ENCODE measurements at places on chromosomes 6 and 20.

GRCh38 chr20:59731376-59731775 is 127.0 kb downstream of the PHACTR3 start:
- DNase-seq, result no peak

GRCh38 chr6:88183471-88183870 is 17.3 kb upstream of the CNR1 start:
- DNase-seq, result no peak

- DNase-seq, result no peak
These were observed 36.8 kb upstream of the DDR1 start for GRCh38 chr6:30847421-30847970.

GRCh38 chr6:143337201-143337949 is 113.1 kb downstream of the ADAT2 start:
- peak; percentile 11 for DNase-seq

- no peak for DNase-seq
These were observed 1.5 kb upstream of the RREB1 start for GRCh38 chr6:7106215-7106751.

DNA sequence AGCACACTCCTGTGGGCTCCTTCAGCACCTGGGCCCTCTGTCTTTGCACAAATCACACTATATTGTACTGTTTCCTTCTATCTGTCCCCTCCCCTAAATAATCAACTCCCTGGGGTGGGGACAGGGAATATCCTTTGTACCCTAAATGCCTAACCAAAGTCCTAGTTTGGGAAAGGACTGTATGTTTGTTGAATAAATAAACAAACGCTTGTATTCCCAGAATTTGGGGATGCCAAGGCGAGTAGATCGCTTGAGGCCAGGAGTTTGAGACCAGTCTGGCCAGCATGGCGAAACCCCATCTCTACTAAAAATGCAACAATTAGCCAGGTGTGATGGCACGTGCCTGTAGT is 322.7 kb downstream of the SYNE1 start:
- DNase-seq, result no peak

DNA sequence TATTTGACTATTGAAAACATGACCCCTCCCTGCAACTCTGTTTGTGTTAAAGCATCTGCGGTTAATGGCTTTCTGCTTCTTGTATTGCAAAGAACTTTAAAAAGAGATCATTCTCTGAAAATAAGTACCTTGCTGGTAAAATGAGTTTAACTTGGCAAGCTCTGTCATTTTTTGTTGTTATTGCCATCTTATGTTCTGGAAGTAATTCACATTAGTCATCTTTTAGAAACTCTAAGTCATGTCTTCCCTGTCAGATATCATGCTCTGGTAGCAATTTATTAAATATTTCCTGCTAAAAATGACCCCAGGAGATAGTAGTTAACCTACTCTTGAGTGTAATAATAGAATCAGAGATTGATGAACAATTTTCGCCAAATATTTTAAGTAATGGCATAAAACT is 890.6 kb downstream of the KIF16B start:
- no peak for DNase-seq

- no peak for DNase-seq
These were observed 81.3 kb upstream of the CCDC28A start for GRCh38 chr6:138692058-138692977.

DNA sequence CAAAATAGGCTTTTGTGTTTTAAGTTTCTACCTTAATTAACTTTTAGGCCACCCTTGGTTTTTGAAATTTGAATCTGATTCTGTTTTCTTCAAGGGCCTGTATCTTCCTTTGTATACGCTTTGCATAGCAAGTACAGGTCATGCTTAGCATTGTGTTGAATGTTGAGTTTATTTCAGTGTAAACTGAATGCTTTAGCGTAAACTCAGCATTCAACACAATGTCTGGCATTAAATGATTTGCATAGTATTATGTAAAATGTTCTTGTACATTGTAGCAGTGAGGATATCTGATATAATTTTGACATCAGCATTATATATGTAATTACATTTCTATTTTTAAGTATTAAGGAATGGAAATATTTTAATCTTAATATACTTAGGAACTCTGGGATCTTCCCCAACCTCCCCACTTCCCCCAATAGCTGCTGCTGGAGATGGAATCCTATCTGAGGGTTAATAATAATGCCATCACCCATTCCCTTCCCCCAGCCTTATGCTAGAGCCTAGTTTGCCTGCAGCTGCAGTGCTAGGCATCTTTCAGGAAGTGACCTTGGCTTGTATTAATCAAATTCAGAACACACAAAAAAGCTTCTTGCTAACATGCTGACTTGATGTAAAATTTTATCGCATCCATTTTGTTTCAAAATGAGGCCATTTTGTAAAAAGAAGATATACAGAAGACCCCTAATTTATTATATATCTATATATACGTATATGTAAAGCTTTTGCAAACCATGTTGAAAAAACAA is 73.1 kb downstream of the NCOA3 start:
- DNase-seq, result no peak

GRCh38 chr6:293193-294174 is 1.2 kb downstream of the DUSP22 start:
- peak; percentile 10 for DNase-seq

- DNase-seq, result no peak
These were observed 199.0 kb upstream of the HSF2 start for GRCh38 chr6:122200440-122200839.

DNA sequence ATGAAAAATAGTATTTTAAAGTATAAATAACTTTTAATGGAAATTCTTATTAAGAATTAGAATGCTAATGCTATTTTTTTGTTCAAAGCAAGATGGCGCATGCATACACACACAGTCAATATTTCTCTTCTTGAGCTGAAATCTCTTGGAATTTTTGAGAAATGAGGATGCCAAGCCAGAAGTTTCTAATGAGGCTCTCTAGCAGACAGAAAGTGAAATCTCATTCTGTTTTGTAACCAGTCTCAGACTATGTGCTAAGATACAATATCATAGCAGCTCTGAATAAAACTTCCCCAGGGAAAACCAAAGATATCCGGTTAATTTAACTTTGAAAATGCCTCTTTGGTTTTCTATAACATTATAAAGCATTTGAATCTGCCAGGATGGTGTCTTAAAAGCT is 97.2 kb upstream of the HDAC2 start:
- no peak for DNase-seq

- DNase-seq, result no peak
These were observed 4.5 kb downstream of the TNFRSF6B start for GRCh38 chr20:63701051-63701328.

- DNase-seq, result no peak
These were observed 210.5 kb downstream of the MOXD1 start for GRCh38 chr6:132190815-132191175.

- DNase-seq, result no peak
These were observed 478.5 kb downstream of the PKHD1 start for GRCh38 chr6:51608932-51609331.

- DNase-seq, result no peak
These were observed 289.4 kb upstream of the STXBP5 start for GRCh38 chr6:146914489-146915483.

DNA sequence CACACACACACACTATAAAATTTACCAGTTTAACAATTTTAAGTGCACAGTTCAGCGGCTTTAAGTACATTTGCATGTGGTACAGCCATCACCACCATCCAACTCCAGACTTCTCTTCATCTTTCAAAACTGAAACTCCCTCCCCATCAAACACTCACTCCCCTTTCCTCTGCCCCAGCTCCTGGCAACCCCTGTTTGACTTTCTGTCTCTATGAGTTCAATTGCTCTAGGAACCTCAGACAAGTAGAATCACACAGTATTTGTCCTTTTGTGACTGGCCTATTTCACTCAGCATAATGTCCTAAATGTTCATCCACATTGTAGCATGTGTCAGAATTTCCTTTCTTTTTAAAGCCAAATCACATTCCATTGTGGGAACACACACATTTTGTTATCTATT is 302.8 kb upstream of the FOXQ1 start:
- no peak for DNase-seq

GRCh38 chr6:56366141-56366852 is 118.9 kb upstream of the COL21A1 start:
- no peak for DNase-seq

GRCh38 chr6:126907312-126907711 is 211.2 kb upstream of the RSPO3 start:
- DNase-seq, result no peak

GRCh38 chr6:12012558-12013306 is 620 bp downstream of the HIVEP1 start:
- peak; percentile 49 for DNase-seq

GRCh38 chr6:148144917-148145521 is 197.6 kb upstream of the SASH1 start:
- DNase-seq, result no peak

DNA sequence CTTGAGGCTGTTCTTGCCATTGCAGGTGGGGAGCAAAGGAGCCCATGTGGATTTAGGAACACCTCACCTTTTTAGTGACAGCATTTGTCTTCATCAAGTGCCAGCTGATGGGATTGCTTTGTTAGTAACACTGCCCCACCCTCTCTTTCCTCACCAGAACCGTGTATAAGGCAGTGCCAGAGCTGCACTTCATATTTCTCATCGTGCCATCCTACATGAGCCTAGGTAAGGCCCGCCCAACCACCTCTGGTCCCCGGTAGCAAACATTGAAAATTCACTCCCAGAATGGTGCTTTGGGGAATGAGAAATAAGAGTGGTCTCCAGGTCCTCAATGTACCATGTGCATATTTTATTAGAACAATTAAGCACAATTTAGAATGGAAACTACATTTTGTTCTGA is 22.7 kb downstream of the CFAP61 start:
- DNase-seq, result no peak

- DNase-seq, result no peak
These were observed 96.5 kb downstream of the ALDH8A1 start for GRCh38 chr6:134853111-134854055.

DNA sequence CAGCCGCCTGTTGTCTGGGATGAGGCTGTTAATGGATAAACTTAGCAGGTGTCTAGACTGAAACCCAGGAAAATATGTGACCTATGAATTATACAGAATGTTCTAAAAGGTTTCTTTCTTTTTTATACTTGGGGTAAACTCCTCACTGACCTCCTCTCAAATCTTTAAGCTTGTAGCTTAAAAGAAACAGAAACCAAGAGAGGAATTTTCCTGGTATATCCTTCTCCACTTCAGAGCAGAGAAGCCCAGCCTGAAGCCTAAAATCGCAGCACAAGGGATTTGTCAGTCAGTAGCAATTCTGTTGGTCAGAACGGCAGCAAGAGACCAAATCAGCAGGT is 99.4 kb upstream of the RIPOR2 start:
- no peak for DNase-seq

GRCh38 chr6:167850782-167851181 is 24.1 kb downstream of the AFDN start:
- no peak for DNase-seq

DNA sequence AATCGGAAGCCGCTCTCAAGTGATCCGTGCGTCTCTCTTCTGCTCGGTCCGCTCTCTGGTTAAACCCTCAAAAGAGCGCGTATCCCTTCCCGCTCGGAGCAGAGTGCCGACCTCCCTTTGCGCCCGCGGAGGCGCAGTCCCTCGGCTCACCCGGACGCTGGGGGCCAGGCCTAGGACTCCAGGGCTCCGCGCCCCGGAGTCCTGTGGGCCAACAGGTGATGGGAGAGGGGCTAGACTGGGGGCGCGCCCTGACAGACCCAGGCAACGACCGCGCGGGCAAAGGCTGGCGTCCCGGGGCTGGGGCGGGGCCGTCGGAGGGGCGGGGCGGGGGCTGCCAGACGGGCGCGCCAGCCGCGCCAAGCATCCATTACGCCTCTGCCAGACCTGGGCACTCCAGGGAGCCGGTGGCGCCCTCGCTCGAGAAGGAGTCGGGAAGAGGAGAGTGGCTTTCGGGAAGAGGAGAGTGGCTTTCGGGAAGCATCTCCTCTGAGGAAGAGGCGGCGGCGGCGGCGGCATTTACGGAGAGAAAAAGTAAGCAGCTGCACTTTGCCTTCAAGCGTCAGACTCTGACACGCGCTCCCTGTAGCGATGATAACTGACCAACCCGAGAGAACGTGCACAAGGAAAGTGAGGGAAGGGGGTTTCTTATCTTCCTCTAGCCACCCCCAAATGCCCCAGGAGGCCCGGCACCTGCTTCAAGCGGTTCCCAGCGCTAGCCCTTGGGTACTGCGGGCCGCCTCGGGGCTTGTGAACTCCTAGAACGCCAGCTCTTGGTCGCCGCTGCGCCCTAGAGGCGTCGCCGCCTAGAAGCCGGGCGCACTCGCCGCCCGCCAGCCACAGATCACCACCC is 2.6 kb downstream of the EPHA7 start:
- DNase-seq, result no peak

DNA sequence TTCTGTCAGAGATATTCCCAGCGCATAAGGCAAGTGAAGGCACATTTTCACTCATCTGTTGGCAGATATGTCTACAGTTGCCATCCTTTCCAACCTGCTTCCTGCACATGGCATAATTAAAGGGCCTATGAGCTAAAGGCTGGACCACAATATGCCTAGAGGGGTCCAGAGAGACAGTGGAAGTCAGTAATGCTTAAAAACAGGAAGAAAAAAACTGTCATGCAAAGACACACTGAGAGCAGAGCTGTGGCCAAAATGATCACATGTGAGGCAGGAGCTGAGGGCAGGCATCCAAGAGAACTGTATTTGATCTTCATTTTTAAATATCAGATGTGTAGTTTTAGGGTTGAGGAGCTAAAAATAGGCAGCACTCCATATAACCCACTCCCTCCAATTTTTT is 125.0 kb upstream of the BACH2 start:
- no peak for DNase-seq

DNA sequence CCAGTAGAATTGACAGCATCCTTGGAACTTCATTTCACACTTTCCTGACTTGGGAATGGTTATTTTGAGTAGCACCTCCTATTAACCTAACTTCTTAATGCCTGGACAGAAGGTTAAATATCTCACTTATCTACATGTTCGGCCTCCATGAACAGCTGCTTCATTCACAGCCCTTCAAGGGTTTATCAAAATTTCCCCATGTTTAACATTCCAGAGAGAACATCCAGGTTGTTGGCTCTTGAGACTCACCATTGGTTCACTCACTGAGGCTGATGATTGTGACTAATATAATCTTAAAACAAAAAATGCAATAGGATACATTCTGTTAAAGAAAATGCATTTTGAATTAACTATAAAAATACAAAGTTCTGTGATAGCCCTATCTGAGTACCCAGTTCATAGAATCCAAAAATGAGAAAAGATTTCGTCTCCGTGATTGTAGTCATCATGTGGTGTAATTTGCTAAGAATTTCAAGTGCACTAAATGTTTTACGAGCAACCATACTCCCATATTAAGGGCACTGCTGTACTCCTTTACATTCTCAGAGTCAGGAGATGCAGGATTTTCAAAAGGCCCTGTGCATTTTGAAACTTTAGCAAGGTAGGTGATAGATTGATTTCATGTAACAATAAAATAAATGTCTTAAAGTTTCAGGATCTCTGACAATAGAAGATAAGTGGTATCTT is 260.6 kb upstream of the TAB2 start:
- no peak for DNase-seq

- no peak for DNase-seq
These were observed 4.8 kb downstream of the HELZ2 start for GRCh38 chr20:63568986-63569949.

DNA sequence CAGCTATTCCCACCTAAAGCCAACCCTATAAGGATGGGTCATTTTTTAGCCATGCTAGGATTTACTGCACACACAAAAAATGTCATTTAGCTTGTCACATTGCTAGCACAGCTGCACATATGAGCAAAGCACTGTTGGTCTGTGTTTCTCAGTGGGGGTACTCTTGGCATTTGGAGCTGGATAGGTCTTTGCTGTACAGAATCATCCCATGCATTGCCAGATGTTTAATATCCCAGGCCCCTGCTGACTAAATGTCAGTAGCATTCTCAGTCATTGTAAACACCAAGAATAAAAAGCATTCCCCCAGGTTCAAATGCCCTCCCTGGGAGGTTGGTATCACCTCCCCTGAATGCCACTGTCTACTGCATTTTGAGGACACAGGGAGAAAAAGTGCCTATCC is 14.6 kb upstream of the LTV1 start:
- no peak for DNase-seq
